ENCODE measurements at places on chromosomes 6 and 20. TPM values are rescaled to one million over a fixed set of nuclear protein-coding genes. Genes with fewer than 3 reads are reported as not detected.

- no peak for DNase-seq
- H3K36me3 ChIP-seq = no peaks in the 10 kb centered on the region
- peaks cover 14% of the 10 kb centered on the region for H3K27me3 ChIP-seq
- no peak overlapping the region for H3K4me3 ChIP-seq
These were observed 46.6 kb upstream of the RNF24 start for GRCh38 chr20:4061987-4062386.

Gene CCNC
- total RNA-seq = 45.5 TPM

- H3K4me3 ChIP-seq = no peak overlapping the region
- H3K36me3 ChIP-seq = peaks cover 8% of the 10 kb centered on the region
- no peak for DNase-seq
- H3K27me3 ChIP-seq = no peaks in the 10 kb centered on the region
- peaks cover 4% of the 10 kb centered on the region for H3K4me1 ChIP-seq
These were observed 352.8 kb upstream of the SOX4 start for GRCh38 chr6:21240709-21241108.

DNA sequence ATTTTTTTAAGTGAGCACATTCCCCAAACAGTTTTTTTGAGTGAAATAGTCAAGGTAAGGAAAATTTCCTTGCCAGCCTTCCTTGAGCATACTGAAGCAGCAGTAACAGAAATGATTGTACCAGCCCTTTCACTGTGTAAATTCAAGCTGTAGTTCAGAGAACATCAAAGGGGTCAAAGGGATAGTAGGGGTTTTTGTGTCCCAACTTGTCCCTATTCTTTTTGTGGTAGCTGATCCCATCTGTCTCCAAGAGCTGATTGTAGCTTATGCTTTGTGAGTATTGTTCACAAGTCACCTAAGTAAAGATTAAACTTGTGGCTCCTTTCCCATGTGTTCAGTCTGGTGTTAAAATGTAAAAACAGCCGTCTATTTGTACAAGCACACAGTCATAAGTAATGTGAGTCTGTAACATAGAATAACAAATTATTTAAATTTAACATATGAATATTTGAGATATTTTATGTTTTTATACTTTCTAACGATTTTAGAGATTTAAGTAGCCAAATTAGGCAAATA lies 185.0 kb downstream of the CENPW start:
- H3K27me3 ChIP-seq = no peaks in the 10 kb centered on the region
- no peak overlapping the region for H3K4me3 ChIP-seq
- no peak overlapping the region for H3K27ac ChIP-seq
- no peaks in the 10 kb centered on the region for H3K36me3 ChIP-seq
- H3K4me1 ChIP-seq = no peaks in the 10 kb centered on the region

Gene SCGN
- total RNA-seq = not detected

DNA sequence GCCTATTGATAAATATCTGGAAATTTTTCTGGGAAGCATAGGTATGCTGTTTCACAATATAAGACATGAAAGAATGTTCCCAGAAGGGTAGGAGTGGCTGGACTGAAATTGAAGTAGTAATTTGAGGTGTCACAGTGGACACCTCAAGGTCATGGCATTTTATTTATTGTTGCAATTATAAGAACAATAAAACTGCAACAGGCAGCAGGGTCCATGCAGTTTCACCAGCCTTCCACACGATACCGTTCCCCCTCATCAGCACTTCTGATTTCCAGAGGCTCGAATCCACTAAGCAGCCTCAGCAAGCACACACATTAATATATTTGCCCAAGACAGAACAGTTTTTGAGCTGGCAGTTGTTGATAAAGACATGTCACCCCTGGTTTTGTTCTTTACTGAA lies 1037.4 kb downstream of the KIF16B start:
- H3K27me3 ChIP-seq = no peaks in the 10 kb centered on the region
- H3K4me3 ChIP-seq = no peak overlapping the region
- H3K4me1 ChIP-seq = no peaks in the 10 kb centered on the region
- H3K27ac ChIP-seq = no peak overlapping the region
- no peaks in the 10 kb centered on the region for H3K36me3 ChIP-seq

GRCh38 chr20:10649797-10650160 lies 24.0 kb downstream of the JAG1 start:
- DNase-seq = no peak
- H3K27ac ChIP-seq = no peak overlapping the region
- H3K4me3 ChIP-seq = no peak overlapping the region
- H3K27me3 ChIP-seq = no peaks in the 10 kb centered on the region

DNA sequence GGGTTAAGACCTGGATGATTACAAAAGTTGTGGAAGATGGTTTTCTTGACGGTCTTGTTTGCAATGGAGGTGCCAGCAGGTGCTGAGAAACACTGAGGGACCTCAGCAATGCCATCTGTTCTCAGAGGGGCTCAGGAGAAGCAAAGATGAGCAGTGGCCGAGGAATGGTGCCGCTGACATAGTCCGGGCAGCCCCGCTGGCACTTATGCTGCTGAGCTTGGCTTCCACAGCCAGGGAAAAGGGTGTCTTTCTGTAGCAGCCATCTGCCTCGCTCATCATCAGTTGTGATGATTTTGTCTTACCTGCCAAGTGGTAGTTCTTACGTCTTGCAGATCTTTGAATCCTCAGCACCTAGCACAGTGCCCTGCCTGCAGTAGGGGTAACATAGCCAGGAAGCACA lies 55.7 kb downstream of the PPP1R14C start:
- peaks cover 5% of the 10 kb centered on the region for H3K4me1 ChIP-seq
- no peak for DNase-seq
- H3K4me3 ChIP-seq = no peak overlapping the region
- H3K27ac ChIP-seq = no peak overlapping the region
- no peaks in the 10 kb centered on the region for H3K36me3 ChIP-seq

DNA sequence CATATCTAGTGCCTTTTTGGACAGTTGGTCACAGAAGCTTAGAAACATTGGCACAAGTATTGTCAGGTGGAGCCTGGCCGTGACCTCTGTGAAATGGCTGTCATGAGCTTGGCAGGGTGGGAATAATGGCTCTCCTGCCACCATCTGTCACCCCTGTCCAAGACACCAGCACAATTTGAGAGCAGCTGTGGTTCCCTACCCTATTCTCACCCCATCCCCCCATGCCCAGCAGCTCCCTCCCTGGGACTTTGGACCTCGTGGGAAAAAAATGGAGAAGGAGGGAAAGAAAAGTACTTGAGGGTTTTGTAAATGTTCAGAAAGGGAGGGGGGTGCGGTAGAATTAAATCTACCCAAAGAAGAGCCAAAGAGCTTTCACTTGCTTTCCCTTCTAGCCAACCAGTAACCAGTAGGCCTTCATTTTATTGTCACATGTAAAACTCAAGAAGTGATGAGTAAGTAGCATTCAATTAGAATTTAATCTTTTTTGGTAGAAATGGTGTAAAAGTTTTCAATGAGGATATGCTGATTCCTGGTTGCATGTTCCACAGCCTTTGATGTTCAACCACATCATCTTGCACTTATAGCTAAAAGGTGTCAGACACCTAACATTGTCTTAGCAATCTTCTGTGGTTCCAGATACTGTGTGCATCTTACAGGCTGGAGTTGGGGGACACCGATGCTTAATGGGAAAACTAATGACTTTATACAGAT lies 263.5 kb upstream of the TAB2 start:
- peaks cover 5% of the 10 kb centered on the region for H3K36me3 ChIP-seq
- H3K4me1 ChIP-seq = peaks cover 29% of the 10 kb centered on the region
- no peak for DNase-seq
- peak overlapping the region; percentile 83 for H3K4me3 ChIP-seq
- no peaks in the 10 kb centered on the region for H3K27me3 ChIP-seq

- no peak overlapping the region for H3K27ac ChIP-seq
- H3K36me3 ChIP-seq = no peaks in the 10 kb centered on the region
- DNase-seq = no peak
- no peaks in the 10 kb centered on the region for H3K27me3 ChIP-seq
These were observed 10.6 kb downstream of the SIRPG start for GRCh38 chr20:1646975-1647431.

DNA sequence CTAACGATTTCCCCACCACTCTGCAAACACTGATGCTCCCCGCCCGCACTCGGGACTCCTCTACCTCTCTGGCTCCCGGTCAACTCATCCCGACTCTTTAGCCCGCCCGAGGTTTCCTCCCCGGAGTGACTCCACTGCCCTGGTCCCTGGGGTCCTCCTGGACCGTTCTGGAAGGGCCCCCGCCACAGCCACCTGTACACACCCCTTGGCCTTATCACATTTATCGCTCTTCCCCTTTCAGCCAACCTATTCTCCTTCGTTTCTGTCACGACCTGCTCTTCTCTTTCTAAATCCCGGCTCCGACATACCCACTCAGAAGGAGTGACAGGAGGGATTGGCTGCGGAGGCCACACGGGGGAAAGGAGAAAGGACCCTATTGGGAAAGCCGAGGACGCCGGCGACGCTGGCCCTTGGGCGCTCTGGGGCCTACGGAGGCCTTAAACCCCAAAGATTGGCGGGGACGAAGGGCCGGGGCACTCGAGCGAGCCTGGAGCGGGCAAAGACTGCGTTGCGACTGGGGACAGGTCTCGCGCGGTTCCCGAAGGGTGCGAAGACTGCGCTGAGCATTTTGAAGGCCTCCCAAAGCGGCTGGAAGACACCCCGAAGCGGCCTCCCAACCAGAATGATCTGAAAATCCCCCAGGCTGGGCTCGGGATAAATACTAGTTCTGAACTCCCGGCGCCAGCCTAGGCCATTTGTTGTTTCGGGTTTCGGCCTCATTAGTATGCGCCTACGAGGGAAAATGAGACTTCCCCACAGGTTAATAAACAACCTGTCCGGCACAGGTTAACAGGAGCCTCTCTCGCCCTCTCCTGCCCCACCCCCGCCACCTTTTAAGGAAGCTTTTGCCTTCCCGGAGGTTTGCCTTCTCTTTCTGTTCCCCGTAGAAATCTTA lies 9.2 kb downstream of the SIM1 start:
- no peak overlapping the region for H3K27ac ChIP-seq
- no peaks in the 10 kb centered on the region for H3K4me1 ChIP-seq

Gene SYCP2
- 4.4 TPM for total RNA-seq

DNA sequence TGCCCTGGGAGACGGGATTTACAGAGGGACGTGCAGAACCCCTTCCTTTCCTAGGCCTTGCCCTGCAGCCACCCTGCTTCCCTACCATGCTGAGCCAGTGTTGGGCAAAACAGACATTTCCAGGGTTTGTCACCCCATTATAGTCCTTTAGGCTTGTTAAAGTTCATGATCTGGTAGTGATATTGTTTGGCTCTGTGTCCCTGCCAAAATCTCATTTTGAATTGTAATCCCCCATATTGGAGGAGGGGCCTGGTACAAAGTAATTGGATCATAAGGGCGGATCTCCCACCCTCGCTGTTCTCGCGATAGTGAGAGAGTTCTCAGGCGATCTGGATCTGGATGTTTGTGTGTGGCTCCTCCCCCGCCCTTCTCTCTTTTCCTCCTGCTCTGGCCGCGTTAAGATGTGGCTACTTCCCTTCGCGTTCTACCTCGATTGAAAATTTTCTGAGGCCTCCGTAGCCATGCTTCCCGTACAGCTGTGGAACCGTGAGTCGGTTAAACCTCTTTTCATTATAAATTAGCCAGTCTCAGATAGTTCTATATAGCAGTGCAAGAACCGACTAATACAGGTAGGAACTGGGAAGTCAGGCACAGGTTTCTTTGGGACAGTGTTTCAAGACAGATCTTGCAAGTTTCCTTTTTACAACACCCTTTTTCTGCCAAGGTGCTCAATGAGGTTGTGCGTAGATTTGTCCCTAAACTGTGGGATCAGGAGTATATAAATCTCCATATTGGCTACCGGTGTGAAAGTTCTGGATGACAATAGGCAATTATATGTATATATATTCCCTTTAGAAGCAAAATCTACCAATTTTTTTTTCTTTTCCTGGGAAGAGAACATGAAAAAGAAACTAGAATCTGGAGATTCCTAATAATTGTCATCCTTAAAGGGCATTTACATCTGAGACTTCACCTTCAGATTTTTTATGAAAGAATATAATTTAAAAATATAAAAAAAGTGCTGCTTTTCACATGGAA lies 152.1 kb downstream of the SAMD5 start:
- no peak overlapping the region for H3K27ac ChIP-seq
- H3K27me3 ChIP-seq = no peaks in the 10 kb centered on the region
- H3K36me3 ChIP-seq = no peaks in the 10 kb centered on the region
- no peaks in the 10 kb centered on the region for H3K4me1 ChIP-seq
- no peak overlapping the region for H3K4me3 ChIP-seq
- no peak for DNase-seq

DNA sequence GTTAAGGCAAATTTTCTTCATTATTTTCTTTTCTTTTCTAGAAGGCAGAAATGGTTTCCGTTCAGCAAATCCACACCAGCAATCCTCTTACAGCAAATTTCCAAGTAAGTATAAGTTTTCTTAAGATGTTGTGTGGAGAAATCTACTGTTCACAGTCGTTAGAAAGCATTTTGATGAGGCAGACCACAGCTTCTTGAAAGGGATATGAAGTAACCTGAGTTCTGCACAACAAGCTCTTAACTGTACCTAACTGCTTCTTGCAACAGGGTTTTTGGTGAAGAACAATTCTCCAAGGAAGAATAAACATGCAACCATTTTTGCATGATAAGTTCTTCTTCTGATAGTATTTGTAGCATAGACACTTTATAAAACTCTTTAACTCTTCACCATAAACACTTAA lies 45.3 kb upstream of the STXBP5 start:
- no peaks in the 10 kb centered on the region for H3K36me3 ChIP-seq
- no peak overlapping the region for H3K27ac ChIP-seq
- DNase-seq = no peak
- H3K27me3 ChIP-seq = peaks cover 20% of the 10 kb centered on the region
- H3K4me1 ChIP-seq = no peaks in the 10 kb centered on the region
- no peak overlapping the region for H3K4me3 ChIP-seq

GRCh38 chr6:34281702-34282334 lies 33.0 kb upstream of the SMIM29 start:
- DNase-seq = no peak
- H3K4me1 ChIP-seq = peaks cover 8% of the 10 kb centered on the region
- no peaks in the 10 kb centered on the region for H3K36me3 ChIP-seq
- no peak overlapping the region for H3K4me3 ChIP-seq
- H3K27ac ChIP-seq = no peak overlapping the region

Gene MAS1
- not detected for total RNA-seq

Gene ALDH5A1
- total RNA-seq = 2.3 TPM

All from natural killer cell treated with Interleukin-12 subunit alpha and Interleukin-12 subunit beta and Interleukin-15 and Interleukin-18, amount 100 ng/mL, for 72 hours (primary cell).